Neural crest cell (in vitro differentiated cells): ENCODE measurements at places on chromosomes 2 and 18.

DNA sequence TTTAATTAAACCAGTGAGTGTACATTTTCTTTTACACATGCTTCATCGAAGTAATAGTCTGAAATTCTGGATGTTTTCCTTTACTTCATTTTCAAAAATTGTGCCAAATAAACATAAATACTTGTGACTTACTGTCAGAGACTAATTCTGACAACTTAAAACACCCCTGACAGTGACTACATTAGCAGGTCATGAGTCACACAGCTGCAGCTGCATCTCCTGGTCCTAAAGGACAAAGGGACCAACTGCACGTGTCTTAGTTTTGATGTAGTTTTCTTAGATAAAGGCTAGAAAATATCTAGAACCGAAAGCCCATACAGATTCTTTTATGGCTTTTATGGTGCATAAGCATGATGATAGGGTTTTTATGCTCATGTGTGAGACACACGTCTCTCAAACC lies 29.6 kb upstream of the DSC3 start:
- H3K27ac ChIP-seq = no peak overlapping the region
- DNase-seq = no peak
- H3K36me3 ChIP-seq = peaks cover 8% of the 10 kb centered on the region
- no peak overlapping the region for H3K4me3 ChIP-seq

DNA sequence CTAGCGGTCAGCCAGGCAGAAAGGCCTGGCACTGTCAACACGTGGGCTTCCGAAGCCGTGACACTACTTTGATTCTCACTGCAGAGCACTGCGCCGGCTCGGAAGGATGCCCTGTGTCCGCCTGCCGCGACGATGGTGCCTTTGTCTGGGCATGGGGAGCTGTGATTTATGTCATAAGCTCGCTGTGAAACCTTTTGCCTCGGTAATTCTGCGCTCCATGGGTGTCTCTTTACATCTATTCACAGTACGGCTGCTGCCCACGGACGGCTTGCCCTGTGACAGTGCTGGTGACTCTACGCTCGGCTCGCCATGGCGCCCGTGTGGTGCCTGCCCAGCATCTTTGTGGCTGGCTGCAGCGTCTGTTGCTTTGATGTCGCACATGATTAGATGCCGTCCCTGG lies 43.1 kb upstream of the GBX2 start:
- no peaks in the 10 kb centered on the region for H3K27me3 ChIP-seq
- H3K36me3 ChIP-seq = peaks cover 2% of the 10 kb centered on the region

DNA sequence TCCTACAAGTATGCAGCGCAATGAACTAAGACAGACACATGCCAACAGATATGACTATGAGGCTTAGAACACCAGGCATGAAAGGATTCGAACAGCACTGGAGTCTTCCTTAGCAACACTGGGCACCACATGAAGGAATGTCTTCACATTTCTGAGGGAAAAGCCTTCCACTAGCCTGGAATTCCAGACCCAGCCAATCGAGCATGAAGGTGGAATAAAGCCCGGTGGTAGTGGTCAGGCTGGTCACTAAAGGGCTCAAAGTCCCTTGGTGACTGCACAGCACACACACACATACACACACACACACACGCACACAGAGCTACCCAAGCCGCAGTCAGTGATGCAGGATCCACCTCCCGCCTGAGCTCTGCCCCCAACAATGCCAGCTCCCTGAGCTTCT lies 19.7 kb upstream of the SFXN5 start:
- no peaks in the 10 kb centered on the region for H3K36me3 ChIP-seq
- no peaks in the 10 kb centered on the region for H3K27me3 ChIP-seq
- no peak overlapping the region for H3K27ac ChIP-seq
- DNase-seq = no peak
- H3K4me3 ChIP-seq = no peak overlapping the region

DNA sequence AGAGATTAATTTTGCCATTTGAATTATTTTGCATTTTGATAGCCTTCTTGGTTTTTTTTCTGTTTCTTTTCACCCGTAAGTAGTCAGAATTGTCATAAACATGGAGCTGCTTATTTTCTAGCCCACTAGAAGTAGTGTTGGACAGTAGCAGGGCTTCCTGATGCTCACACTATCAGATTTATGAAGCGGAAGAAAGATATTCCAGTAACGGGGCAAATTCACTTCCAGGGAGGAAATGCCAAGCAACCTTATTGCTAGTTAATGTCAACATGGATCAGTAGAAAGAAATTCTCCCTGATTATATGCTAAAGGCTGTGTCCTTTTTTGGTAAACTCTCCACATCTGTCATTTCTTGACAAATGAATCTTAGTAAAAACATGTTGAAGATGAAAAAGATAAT lies 19.2 kb upstream of the ADAM23 start:
- no peak overlapping the region for H3K27ac ChIP-seq
- no peaks in the 10 kb centered on the region for H3K27me3 ChIP-seq
- DNase-seq = no peak

DNA sequence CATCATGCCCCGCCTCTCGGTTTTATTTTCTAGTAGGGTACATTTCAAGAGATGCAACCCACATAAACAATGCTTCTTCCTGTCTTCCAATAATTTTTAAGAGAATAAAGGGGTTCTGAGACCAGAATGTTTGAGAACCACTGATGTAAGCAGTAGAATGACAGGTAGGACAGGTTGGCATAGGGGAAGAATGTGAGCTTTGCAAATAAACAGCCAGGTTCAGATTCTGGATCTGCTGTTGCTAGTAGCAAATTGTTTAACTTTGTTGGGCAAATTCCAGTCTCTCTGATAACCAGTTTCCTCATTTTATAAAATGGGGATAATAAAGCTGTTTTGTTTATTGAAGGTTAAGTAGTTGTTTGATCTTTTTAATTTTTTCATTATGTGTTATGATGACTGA lies 32.8 kb downstream of the SOCS6 start:
- H3K27ac ChIP-seq = no peak overlapping the region
- no peaks in the 10 kb centered on the region for H3K27me3 ChIP-seq
- H3K4me3 ChIP-seq = no peak overlapping the region
- H3K4me1 ChIP-seq = peaks cover 15% of the 10 kb centered on the region

- no peaks in the 10 kb centered on the region for H3K27me3 ChIP-seq
- no peak overlapping the region for H3K4me3 ChIP-seq
- no peaks in the 10 kb centered on the region for H3K36me3 ChIP-seq
- H3K27ac ChIP-seq = no peak overlapping the region
Observed at GRCh38 chr18:59026831-59027410, 112.8 kb upstream of the SEC11C start.

GRCh38 chr2:134703426-134703825 lies 15.4 kb downstream of the TMEM163 start:
- no peak overlapping the region for H3K4me3 ChIP-seq
- H3K27me3 ChIP-seq = peaks cover 3% of the 10 kb centered on the region
- H3K27ac ChIP-seq = no peak overlapping the region
- H3K4me1 ChIP-seq = peaks cover 16% of the 10 kb centered on the region

GRCh38 chr18:35407871-35408481 lies 30.8 kb upstream of the ZNF396 start:
- peaks cover 5% of the 10 kb centered on the region for H3K27me3 ChIP-seq
- H3K36me3 ChIP-seq = no peaks in the 10 kb centered on the region
- no peaks in the 10 kb centered on the region for H3K4me1 ChIP-seq
- no peak overlapping the region for H3K27ac ChIP-seq

DNA sequence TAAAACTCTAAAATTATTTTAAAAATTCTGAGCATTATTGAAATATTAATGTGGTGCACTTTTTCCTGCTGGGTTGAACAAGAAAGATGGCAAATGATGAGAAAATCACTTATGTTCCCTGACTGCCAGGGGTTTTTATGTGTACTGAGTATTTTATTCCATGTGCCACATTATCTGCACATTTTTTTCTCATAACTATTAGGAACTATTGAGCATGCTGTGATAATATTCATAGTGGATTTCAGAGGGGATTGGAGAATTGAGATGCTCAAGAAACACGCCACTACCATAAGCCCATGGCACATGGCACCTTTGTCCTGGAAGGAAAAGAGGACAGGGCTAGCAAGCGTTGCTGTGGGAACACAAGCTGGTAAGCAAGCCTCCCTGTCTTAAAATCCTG lies 478.5 kb upstream of the GYPC start:
- no peak overlapping the region for H3K27ac ChIP-seq
- no peaks in the 10 kb centered on the region for H3K27me3 ChIP-seq
- H3K4me1 ChIP-seq = no peaks in the 10 kb centered on the region
- no peaks in the 10 kb centered on the region for H3K36me3 ChIP-seq

GRCh38 chr2:138309760-138310159 lies 191.8 kb upstream of the SPOPL start:
- peaks cover 4% of the 10 kb centered on the region for H3K36me3 ChIP-seq
- H3K4me1 ChIP-seq = no peaks in the 10 kb centered on the region
- no peak overlapping the region for H3K27ac ChIP-seq
- no peak for DNase-seq
- no peaks in the 10 kb centered on the region for H3K27me3 ChIP-seq

DNA sequence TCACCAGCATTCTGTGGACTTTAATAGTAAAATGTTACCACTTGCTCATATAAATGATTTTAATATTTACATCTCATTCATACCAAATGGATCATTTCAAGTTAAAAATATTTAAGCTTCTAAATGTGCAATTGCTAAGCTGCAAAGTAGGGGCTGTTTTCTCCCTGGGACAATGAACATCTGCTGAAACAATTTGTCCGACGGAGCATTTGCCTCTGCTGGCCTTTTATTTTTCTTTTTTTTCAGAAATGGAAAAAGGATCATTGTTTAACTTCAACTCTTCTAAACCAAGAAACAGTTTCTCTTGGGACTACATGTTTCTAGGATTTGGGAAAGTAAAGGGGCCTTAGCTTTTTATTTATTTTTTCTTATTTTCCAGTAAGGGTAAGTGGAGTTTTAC lies 43.8 kb upstream of the ITPRID2 start:
- H3K4me1 ChIP-seq = peaks cover 56% of the 10 kb centered on the region
- H3K36me3 ChIP-seq = no peaks in the 10 kb centered on the region
- no peak for DNase-seq
- no peak overlapping the region for H3K4me3 ChIP-seq

DNA sequence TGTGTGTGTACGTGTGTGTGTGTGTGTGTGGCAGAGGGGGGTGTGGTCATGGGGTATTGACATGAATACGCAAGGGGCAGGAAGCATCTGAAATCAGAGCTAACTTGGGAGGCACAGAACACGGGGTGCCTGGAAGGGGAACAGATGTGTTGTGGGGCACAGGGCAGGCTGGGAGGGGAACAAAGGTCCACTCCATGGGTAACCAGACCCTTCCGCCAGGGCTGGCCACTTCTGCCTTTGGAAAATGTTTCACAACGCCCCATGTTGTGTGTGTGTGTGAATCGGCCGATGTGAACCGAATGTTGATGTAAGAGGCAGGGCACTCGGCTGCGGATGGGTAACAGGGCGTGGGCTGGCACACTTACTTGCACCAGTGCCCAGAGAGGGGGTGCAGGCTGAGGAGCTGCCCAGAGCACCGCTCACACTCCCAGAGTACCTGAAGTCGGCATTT lies at the start of gene SLC11A1:
Gene SLC11A1 (plus strand): TSS at position 358 of the 451 bp plus-strand sequence. CDS start 96 bp downstream, outside the sequence.
- H3K4me3 ChIP-seq = no peak within 1 kb of the TSS
- no peaks in the 10 kb centered on the region for H3K4me1 ChIP-seq
- peaks cover 17% of the 10 kb centered on the region for H3K27me3 ChIP-seq
- no peak within 1 kb of the TSS for H3K27ac ChIP-seq
- H3K36me3 ChIP-seq = no peaks in the 10 kb centered on the region

DNA sequence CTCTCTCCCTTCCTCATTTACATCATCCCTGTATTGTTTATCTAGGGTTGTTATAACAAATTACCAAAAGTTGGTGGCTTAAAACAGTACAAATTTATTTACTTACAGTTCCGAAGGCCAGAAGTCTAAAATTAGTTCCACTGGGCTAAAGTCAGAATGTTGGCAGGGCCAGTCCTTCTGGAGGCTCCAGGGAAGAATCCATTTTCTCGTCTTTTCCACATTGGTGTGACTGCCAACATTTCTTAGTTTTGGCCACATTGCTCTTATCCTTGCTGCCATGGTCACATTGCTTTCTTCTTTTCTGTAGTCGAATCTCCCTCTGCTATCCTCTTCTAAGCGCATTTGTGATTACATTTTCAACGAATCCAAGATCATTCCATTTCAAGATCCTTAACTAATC lies 34.7 kb downstream of the ICOS start:
- no peak for DNase-seq
- H3K27ac ChIP-seq = no peak overlapping the region
- H3K4me3 ChIP-seq = no peak overlapping the region

DNA sequence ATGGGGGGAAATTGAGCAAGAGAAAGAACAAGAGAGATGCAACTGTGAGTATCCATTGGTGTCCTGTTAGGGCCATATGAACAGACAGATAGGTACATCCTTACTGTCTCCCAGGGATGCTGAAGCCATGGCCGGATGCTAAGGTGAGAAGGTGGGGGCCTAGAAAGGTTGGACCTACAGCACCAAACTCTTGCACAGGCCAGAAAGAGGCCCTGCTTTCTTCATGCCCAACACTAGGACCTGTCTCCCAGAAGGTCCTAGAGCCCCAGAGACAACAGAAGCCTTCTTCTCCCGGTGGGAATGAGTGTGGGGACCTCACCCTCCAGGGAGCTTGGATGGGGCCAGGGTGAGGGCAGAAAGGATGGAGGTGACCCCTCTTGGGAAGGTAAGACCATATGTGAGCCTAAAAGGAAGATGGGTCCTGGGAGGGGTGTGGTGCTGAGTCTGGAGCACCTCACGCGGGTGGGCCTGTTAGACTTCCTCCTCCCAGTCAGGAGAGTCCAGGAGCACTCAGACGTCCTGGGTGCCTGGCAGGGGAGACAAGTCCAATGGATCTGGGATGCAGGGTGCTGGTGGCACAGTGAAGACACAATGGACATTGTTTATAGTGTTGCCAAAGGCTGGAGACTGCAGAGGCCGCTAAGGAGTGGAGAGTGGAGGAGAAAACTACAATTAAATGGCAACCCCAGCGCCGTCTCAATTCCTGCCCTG lies 265.3 kb downstream of the CYP26B1 start:
- peaks cover 29% of the 10 kb centered on the region for H3K4me1 ChIP-seq
- H3K27ac ChIP-seq = no peak overlapping the region
- no peak overlapping the region for H3K4me3 ChIP-seq

DNA sequence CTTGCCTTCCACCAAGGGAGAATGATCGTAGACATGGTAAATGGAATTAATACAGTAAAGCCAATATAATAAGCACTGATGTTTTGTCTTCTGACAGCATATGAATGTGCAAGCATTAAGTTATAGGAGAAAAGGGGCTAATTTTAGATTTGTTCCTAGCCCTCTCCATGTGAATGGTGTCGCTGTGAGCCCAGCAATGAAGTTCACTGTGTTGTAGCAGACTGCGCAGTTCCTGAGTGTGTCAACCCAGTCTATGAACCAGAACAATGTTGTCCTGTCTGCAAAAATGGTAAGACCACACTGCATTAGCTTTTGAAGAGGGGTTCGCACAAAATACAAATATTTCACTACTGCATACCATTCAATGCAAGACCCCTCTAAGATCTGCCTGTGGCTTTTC lies 25.6 kb downstream of the VWC2L start:
- H3K27ac ChIP-seq = no peak overlapping the region
- no peaks in the 10 kb centered on the region for H3K4me1 ChIP-seq
- no peaks in the 10 kb centered on the region for H3K36me3 ChIP-seq
- DNase-seq = no peak
- no peak overlapping the region for H3K4me3 ChIP-seq

- no peaks in the 10 kb centered on the region for H3K4me1 ChIP-seq
- H3K4me3 ChIP-seq = no peak overlapping the region
- H3K27me3 ChIP-seq = no peaks in the 10 kb centered on the region
- DNase-seq = no peak
- peaks cover 34% of the 10 kb centered on the region for H3K36me3 ChIP-seq
- H3K27ac ChIP-seq = no peak overlapping the region
Observed at GRCh38 chr2:10790228-10790973, 22.2 kb downstream of the PDIA6 start.
